Stimulated activated CD8-positive, alpha-beta memory T cell treated with anti-CD3 and anti-CD28 coated beads, Interleukin-12 subunit alpha, Interleukin-12 subunit beta, amount 100 ng/mL, for 1 hour (primary cell): ENCODE measurements at places on chromosomes 5 and 9.
A peak's percentile ranks its signal among the peaks of the same experiment; 100 is the strongest.

DNA sequence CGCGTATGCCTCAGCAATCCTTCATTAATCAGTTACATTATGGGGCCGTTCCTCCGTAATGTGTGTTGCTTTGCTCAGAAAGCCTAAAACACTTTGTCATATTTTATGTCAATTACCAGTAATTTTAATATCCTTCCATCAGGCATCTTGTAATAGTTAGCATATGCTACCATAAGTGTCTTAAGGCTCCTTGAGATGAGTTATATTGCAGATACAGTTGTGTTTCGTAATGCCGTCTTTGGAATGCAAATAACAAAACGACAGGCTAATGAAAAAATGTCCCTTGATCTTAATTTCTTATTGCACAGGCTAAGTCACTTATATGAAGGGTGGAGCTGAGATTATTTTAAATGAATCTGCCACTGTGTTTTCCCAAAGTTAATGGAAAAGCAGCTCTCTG lies 50.5 kb downstream of the TBCA start:
- no peak for DNase-seq

GRCh38 chr5:121251954-121252353 lies 599.7 kb upstream of the FTMT start:
- DNase-seq: no peak

DNA sequence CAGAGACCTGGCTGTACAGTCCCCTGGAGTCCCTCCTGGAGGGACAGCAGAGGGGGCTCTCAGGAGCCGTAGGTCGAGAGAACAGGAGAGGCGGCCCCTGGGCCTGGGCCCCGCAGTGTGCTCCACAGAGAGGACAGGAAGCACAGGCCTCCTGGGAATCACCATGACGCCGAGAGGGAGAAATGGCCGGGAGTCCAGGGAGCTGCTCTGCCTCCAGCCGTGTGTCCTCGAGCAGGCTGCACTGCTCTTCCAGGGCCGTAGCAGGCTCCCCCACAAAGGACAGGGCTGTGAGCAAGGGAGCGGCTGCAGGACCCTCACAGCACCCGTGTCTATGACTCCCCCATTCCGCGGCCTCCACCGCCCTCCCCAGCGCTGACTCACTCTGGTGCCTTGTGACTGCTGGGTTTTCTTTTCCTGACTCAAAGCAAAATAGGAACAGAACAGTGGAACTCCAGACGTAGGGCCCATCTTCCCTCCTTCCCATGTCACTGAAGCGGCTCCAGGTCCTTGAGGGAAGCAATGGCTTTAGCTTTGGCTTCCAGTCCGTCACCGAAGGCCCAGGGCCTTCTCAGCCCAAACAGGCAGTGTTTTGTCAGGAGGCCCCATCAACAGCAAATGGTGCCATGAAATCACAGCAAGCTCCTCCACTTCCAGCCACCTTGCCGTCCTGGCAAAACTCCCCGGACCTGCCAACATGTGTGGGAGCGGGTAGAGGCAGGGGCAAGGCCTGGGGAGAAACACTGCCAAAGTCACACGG lies 114.2 kb downstream of the LHFPL2 start:
- no peak for DNase-seq

DNA sequence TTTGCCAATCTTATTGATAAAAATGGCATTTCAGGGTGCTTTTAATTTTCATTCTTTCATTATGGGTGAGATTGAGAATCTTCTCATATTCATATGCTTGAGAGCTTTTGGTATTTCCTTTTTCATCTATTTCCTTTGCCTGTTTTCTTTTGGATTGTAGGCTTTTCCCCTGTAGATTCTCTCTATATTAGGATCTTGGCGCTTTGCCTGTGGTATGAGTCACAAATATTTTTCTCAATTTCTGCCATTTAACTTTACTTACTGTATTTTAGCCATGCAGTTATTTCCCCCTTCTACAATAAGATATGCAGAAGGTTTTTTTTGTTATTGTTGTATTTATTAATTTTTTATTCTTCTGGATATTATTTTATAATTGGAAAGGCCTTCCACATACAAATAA lies 21.5 kb upstream of the KLF9 start:
- no peak for DNase-seq

- DNase-seq: no peak
Measured at GRCh38 chr9:115956371-115956770, 197.2 kb upstream of the PAPPA start.

DNA sequence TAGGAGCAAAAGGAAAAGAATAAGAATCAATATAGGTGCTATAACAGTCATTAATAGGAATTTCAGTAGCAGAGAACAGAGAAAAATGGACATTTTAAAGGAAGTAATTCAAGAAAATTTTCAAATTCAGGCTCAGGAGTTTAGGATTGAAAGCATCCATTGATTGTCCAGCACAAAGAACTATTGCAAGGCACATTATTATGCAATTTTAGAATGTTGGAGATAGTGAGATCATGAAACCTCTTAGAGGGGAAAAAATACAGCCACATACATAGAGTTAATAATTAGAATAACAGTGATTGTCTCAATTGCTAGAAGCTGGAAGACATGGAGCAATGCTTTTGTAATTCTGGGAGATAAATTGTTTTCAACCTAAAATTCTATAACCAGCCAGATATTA lies 31.5 kb downstream of the CNTLN start:
- DNase-seq: no peak

DNA sequence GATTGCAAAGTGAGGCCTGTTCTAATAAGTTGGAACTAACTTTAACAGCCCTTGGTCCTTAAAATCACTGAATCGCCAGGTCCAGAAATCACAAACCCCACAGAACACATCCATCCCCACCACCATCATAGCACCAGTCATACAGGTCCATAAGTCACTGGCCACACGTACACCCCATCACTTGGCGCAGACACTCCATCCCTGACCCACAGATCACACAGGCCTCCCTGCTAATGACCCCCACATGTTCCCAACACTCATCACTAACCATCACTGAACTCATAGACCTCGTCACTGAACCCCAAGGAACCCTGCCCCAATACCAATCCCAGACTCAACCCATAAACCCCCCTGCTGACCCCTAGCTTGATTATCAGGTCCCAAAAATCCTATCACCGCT lies 41.2 kb upstream of the ZNF300 start:
- no peak for DNase-seq

- DNase-seq: peak; percentile 13
Measured at GRCh38 chr9:95167998-95168397, 149.5 kb downstream of the FANCC start.

- no peak for DNase-seq
Measured at GRCh38 chr9:90365666-90366065, 277.0 kb downstream of the DIRAS2 start.

DNA sequence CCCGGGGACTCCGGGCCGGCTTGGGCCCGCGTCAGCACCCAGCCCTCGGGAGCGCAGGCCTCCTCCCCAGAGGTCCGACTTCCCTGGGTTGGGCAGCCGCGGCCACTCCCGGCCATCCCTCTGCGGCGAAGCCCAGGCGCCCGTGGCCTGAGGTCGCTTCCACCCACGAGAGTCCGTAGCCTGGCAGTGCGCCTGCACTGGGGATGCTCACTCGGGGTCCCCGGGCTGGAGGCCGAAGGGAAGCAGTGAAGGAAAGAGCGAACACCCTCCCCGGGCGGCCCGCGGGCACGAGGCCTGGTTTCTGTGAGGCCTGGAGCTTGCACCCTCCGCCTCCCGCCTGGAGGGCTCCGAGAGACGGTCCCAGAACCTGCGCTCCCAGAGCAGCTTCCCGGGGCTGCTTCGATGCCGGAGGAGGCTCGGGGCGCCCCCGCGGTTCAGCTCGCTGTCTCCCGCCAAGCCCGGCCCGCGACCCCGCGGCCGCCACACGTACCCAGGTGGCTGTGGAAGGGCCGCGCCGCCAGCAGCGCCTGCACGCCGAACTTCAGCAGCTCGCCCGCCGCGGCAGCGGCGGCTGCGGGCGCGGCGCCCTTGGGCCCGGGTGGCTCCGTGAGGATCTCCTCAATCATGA lies 607 bp downstream of the BARX1 start:
- DNase-seq: no peak

DNA sequence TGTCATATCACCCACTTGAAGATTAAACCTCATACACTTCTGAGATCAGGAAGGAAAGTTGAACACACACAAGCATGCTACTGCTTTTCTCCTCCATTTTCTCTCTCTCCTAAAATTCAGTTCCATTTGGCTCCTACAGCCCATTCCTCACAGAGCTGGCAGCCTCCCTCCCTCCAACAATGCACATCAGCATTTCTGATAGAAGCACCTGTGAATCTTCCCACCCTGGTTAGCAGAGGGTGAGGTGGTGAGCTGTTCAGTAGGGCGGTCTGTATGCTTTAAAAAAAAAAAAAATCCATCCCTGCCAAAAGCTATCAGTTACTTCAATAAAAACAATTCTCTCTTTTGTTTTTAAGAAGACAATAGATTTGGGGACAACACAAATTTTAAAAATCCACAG lies 463.2 kb upstream of the KIF2A start:
- no peak for DNase-seq

DNA sequence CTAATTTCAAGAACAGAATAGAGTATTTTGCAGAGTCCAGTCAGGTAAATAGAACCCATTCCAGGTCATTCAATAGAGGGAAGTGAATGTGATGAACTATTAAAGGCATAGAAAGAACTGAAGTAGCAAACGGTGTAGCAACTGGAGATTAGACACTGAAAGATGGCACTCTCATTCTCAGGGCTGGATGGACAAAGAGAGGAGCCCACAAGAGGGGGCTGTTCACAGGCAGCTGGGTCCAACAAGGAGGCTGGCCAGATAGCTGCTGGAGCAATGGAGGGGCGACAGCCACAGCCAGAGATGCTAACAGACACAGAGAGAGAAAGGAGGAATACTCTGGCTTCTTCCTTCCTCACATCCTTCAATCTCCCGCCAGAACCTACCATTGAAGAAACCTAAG lies 93.1 kb upstream of the SMARCA2 start:
- no peak for DNase-seq
